ENCODE measurements at places on chromosomes 5 and 9. TPM values are rescaled to one million over a fixed set of nuclear protein-coding genes. Genes with fewer than 3 reads are reported as not detected.

C9orf40 gene
- total RNA-seq: 3.3 TPM

FLT4 gene
- total RNA-seq: 21.6 TPM

BTNL9 gene
- 209 TPM for total RNA-seq

DAB2 gene
- total RNA-seq: 166 TPM

ARHGEF37 gene
- total RNA-seq: 3.1 TPM

TAS2R1 gene
- total RNA-seq: not detected

AHRR gene
- 0.25 TPM for total RNA-seq

LHX6 gene
- 13.3 TPM for total RNA-seq

PFN3 gene
- not detected for total RNA-seq

ZNF366 gene
- 0.74 TPM for total RNA-seq

DNA sequence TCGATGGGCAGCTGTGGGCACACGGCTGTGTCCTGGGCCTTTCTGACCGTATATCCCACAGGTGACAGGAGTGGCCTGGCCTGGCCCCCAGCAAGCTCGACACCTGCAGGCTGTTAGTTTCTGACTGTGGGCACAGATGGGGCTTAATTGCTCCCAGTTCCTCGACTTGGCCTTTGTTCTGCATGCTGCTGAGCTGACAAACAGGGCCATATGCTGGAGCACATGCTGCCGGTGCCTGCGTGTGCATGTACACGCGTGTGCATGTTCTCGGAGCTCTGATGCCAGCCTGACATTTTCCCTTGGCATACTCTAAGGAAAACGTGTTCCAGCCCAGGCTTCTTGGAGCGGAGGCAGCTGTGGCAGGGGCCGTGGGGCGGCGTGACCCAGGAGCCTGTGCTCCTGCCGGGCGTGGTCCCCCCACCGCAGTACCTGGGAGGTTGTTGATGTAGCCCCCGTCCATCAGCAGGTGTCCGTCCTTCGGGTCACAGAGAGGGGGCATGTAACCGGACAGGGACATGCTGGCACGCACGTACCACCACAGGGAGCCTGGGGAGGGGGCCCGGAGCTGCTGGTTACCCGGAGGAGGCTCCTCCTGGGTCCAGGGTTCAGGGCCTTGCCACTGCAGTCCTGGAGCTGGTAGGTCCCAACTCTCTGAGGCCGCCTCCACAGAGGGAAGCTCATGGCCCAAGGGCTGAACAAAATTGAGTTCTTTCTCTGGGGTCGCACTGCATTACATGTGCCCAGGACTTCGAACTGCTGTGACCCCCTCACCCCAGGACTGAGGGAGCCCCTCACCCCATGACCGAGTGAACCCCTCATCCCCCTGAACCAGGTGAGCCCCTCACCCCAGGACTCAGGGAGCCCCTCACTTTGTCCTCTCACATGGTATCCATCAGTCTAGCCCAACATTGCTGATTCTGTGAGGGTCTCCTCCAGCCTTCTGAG is 4.1 kb upstream of the NSMF start:
- DNase-seq: no peak

GRCh38 chr5:145739843-145740242 is 95.3 kb downstream of the PRELID2 start:
- no peak for DNase-seq

DNA sequence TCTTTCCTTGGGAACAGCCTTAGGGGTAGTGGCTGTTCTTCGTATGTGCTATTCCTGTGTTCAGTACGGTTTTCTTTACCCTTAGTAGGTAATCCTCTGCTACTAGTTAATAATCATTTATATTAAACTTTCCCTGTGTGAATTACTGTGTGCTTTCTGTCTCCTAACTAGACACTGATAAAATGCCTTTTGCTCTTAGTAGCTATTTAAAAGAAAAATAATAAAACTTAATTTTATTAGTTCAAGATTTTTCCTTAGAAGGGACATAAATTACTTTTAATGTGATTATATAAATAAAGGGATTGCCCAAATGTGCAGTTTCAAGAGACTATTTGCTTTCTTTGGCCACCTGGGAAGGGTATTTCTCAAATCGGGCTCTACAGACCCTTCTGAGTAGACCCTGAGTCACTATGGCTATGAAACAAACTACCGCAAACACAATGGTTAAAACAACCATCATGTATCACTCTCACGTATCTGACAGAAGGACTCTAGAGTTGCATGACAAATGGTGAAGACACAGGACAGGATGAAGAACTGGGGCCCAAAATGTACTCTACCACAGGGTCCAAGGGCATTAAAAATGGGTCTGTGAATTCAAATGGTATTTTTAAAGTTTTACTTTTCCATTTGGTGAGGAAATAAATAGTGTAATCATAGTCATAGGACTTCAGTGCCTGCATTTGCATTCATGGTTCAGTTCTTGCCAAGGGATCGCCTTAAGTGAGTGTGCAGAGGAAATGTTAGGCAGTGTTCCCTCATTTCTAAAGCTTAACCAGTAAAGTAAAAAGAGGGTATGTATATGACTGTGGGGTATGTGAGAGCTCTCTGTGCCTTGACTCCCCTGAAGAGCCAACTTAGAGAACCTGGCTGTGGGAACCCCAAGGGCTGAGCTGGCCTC is 97.0 kb downstream of the TSSK1B start:
- no peak for DNase-seq

DNA sequence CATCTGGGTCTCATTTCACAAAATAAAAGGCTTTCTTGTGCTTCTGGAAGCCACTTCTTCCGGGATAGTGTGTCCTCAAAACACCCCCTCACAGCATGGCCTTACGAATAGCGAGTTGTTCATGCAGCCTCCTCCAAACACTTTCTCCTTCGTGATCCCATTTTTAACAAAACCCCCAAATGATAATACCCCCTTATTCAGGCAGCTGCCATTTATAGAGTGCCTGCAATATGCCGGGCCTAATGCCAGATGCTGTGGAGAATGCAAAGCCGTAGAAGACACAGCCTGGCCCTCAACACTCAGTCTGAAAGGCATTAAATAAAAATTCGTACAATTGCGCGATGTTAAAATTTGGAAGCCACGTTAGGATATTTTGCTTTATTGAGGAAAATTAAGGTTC is 66.4 kb upstream of the SLC44A1 start:
- DNase-seq: no peak

- DNase-seq: no peak
These were observed 58.9 kb downstream of the ZNF618 start for GRCh38 chr9:113934829-113935676.

- DNase-seq: no peak
These were observed 78.6 kb downstream of the AMBP start for GRCh38 chr9:113999256-114000062.

DNA sequence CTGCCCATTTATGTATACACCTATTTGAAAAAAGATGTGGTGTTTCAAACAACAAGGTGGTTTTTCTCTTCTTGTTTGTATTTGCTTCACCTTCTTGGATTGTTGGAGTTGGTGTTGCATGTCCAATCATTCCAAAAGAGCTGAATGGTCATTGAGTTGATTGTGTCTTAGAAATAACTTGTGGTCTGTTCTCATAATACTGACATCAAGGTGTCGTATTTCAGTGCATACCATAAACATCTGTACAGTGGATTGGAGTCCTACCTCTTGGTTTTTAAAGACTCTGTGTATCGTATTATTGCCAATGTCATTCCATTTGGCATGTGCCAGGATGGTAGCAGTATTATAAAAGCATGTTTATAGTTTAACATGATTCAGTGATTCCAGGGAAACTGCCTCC is 73.2 kb downstream of the TRIO start:
- DNase-seq: no peak

- DNase-seq: no peak
These were observed 64.8 kb downstream of the UNC13B start for GRCh38 chr9:35226651-35227050.

DNA sequence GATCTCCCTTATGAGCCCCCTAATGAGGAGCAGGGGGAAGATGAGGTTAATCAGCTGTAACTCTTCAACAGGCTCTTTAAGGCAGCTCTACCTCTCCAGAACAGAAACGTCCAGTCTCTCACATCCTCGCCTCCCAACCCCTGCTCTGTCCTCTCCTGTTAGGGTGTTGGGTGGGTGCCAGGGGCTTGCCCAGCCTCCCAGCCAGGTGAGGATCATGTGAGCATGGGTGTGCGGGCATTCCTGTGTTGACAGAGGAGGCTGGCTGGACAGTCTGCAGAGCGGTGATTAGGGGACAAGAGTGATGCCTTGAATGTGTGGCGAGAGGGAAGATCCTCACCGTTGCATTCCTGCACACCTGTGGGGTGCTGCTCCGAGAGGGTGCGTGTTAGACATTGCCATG is 51.7 kb downstream of the CCDC180 start:
- no peak for DNase-seq

- DNase-seq: no peak
These were observed 44.1 kb downstream of the PTPN3 start for GRCh38 chr9:109454041-109454440.

GRCh38 chr5:157463621-157464518 is 3.9 kb downstream of the NIPAL4 start:
- DNase-seq: no peak

- DNase-seq: no peak
These were observed 27.7 kb downstream of the YIPF5 start for GRCh38 chr5:144142824-144143162.

GRCh38 chr5:136190091-136190720 is 2.8 kb downstream of the SMIM32 start:
- DNase-seq: no peak

GRCh38 chr5:20470997-20471396 is 483.0 kb upstream of the CDH18 start:
- DNase-seq: no peak

GRCh38 chr5:862367-863243 is 11.8 kb upstream of the ZDHHC11 start:
- DNase-seq: no peak

- DNase-seq: no peak
These were observed 8.8 kb upstream of the GLIPR2 start for GRCh38 chr9:36127652-36128244.

GRCh38 chr9:70405808-70406433 is 8.5 kb downstream of the KLF9 start:
- no peak for DNase-seq

GRCh38 chr9:115847216-115847615 is 306.4 kb upstream of the PAPPA start:
- DNase-seq: no peak

Measured in omental fat pad (tissue), 4 donors.